ENCODE measurements at places on chromosomes 12 and 14.

DNA sequence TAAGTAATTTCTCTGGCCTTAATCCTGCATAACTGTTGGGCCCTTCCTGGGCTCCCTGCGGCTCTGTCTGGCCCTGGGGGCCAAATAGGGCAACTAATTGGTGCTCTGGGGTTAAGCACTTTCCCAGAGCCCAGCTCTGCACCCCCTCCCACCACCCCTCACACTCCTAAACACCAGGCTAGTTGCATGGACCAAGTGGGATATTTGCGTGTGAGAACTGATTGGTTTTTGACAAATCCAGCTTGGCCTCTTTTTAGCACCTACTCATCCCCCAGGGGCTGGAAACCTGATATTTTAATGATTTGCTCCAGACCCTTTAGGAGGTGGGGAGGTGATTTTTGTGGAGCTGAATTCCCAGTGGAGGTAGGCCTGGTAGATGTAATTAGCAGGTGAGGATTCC, 91.9 kb downstream of the DICER1 start:
- DNase-seq: no peak

DNA sequence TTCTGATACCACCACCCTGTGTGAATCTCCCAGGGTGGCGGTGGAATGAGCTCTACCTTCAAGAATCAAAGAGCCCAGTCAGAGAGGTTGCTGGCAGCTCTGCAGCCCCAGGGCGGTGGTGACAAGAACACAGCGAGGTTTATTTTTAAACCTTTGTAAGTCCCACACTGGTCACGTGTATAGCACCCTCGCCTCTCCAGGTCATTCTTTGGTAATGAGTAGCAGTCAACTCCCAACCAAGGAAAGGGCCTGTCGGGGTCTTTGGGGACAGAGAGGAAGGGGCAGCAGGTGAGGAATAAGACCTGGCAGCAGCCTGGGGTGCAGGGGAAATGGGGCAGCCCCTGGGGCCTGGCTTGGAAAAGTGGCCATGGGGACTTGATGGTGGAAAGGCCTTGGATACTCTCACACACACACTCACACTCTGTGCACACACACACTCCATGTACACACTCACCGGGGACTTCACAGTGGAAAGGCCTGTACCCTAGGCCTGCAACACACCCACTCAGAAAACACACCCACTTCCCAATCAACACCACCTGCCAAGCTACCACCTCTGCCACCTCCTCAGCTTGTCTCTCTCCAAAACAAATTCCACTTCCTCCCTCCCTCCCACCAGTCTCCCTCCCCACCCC, 178.6 kb downstream of the DPF3 start:
- DNase-seq: no peak

DNA sequence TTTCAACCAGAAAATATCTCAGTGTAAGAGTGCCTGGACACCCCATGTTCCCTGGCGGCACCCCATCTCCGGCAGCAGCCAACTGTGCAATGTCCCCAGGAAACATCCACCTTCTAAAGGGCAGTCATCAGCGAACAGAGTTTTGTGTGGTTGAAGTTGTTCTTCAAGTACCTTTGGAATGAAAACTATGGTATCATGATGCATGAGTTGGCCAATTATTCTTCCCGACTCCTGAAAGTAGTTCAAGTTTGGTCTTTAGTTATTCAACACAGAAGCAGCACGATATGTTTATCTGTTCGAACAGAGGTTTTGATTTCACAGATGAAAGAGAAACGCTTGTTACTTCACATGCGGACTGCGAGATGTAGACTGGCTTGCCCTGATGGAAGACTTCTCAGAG, 21.1 kb upstream of the TTC7B start:
- no peak for DNase-seq

- no peak for DNase-seq
These were observed 404.1 kb downstream of the RAD51B start for GRCh38 chr14:68223631-68224030.

DNA sequence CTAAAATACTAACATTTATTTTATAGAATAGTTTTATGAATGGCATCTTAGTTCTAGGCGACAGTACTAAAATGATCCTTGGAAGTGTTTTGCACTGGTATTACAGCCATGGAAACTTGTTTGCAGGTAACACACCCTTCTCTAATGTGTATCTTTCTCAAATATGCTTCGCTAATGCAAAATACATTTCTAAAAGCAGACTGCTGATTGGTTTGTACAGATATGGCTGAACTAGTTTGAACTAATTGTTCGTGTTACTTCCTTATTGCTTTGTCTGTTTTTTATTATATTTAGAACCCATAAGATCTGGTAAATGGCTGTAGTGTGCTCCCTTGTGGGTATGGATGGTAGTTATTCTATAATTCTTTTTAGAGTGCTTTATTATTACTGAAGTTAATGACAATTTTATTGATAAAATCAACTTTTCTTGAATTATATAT, 53.0 kb downstream of the ATF7IP start:
- no peak for DNase-seq

DNA sequence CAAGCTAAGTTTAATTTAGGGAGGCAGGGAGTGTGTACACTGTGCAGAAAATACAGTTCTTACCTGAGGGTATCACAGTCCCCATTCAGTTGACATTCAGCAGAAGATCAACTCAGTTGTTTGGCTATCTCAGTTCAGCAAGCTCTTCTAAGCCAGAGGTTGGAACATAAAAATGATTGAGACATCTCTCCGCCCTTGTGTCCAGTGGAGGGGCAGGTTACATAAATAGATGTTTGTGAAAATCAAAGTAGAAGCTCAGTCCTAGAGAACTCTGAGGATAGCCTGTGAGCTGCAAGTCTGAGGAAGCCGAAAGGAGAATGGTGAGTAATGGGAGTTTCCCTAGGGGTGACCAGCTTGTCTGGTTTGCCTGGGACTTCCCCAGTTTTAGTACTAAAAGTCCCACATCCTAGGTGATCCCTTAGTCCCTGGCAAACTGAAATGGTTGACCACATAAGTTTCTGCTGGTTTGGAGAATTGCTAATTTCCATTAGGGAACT, 251.4 kb upstream of the ATP2B1 start:
- no peak for DNase-seq

DNA sequence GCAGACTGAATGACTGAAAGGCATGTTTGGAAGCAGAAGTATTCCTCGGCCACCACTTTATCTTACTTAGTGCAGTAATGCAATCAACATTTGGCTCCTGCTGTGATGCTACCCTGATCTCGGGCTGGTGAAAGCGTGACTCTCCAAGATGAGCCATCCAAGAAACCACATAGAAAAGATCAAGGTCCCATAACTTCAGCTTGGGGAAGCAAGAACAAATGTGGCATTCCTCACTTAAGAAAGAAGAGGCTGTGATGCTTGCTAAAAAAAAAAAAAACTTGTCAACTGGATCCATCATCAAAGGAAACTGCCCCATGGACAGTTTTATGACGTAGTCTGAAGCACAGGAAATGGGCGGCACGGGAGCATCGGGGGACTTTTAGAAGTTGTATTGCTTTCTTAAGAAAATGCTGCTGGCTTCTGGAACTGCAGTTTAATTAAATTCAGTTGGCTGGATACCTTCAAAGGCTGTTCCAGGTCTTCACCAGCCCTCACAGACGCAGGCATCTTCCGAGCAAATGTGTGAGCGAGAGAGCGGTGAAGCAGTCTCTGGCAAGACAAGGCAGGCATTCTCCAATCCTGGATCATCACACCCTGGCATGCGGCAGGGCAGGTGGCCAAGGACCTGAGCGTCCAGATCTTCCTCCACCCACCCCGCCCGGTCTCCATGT, 38.2 kb upstream of the MAP1LC3B2 start:
- DNase-seq: no peak

DNA sequence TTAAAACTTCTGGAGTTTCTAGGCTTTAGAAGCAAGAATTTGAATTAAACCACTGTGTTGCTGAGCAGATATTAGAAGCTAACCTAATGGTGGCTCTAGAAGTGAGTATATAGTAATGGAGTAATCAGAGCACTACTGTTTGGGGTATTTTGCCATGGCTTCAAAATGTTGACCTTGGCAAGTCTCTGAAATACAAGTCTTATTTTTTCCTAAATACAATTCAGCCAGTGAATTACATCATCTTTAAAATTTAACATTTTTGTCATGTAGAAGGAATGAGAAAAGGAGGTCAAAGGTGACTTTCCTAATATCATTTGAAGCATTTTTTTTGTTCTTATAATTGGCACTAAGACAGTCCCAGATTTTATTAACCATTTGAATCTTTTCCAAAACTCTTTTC, 25.2 kb downstream of the PMCH start:
- no peak for DNase-seq

GRCh38 chr12:50162230-50162629, 4.9 kb downstream of the CERS5 start:
- no peak for DNase-seq

- DNase-seq: no peak
These were observed 95.1 kb downstream of the TTC8 start for GRCh38 chr14:88919502-88919901.

DNA sequence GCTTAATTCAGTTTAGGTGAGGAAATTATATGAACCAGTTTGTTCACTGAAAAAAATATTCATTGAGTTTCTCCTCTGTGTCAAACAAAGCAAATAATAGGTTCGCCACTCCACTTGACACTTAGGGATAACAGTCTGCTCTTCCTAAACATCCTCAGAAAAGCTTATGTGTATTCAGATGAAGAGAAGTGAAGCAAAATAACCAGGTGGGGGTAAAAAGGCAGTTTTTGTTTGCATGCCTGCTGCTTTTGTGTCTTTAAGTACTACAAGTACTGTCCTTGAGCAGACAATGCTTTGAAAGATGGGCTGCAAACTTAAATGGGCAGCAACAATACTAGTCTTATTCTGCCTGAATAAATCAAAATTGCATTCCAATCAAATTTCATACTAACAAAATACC, 910.7 kb upstream of the MDGA2 start:
- no peak for DNase-seq

DNA sequence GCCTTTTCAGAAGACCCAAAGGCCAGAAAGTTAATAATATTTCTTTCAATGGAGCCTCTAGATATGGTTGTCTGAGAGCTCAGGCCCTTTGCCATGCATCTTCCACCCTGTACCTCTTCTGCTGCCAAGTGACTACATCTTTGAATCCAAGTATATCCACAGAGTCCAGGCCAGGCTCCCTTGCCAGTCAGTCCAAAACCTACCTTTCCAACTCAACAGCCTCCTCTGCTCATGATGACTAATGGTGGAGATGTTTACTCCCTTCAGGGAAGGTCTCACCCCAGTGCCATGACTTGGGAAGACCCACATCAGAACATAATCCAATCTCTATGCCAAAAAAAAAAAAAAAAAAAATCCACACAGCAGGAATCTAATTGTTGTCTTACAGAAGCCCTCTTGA, 20.4 kb downstream of the TTC9 start:
- DNase-seq: no peak

GRCh38 chr14:61837336-61838229, 75.4 kb downstream of the SNAPC1 start:
- peak; percentile 55 for DNase-seq
